ENCODE measurements at places on chromosomes 11 and 22.
A peak's percentile ranks its signal among the peaks of the same experiment; 100 is the strongest.

DNA sequence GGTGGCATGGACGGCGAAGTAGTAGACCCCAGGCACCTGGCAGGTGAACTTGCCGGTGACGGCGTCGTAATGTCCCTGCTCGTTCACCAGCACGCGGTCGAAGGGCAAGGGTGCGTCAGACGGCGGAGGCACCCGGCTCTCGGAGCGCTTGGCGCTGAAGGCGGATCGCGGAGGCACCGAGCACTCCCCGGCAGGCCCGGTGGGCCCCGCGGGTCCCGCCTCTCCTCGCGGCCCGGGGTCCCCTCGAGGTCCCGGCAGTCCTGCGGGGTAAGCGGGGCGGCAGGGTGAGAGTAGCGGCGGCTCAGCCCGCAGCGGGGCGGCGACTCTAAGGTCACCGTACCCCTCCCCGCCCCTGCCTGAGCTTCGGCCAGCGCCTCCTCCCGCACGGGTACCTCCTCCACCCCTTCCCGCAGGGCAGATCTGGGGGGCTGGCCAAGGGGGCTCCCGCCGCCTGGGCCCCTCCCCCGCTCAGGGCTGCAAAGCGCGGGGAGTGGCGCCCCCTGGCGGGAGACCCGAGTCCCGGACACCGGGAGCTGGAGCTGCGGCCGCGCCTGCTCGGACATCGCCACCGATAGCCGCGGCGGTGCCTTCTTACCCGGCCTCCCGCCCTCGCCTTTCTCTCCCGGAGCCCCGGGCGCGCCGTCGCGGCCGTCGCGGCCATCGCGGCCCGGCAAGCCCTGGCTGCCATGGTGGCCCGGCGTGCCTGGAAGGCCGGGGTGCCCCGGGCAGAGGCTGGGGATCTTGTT is 921 bp downstream of the C1QTNF5 start:
- DNase-seq, result peak; percentile 40

- DNase-seq, result no peak
These were observed 10.2 kb upstream of the TLCD5 start for GRCh38 chr11:120314861-120315260.

DNA sequence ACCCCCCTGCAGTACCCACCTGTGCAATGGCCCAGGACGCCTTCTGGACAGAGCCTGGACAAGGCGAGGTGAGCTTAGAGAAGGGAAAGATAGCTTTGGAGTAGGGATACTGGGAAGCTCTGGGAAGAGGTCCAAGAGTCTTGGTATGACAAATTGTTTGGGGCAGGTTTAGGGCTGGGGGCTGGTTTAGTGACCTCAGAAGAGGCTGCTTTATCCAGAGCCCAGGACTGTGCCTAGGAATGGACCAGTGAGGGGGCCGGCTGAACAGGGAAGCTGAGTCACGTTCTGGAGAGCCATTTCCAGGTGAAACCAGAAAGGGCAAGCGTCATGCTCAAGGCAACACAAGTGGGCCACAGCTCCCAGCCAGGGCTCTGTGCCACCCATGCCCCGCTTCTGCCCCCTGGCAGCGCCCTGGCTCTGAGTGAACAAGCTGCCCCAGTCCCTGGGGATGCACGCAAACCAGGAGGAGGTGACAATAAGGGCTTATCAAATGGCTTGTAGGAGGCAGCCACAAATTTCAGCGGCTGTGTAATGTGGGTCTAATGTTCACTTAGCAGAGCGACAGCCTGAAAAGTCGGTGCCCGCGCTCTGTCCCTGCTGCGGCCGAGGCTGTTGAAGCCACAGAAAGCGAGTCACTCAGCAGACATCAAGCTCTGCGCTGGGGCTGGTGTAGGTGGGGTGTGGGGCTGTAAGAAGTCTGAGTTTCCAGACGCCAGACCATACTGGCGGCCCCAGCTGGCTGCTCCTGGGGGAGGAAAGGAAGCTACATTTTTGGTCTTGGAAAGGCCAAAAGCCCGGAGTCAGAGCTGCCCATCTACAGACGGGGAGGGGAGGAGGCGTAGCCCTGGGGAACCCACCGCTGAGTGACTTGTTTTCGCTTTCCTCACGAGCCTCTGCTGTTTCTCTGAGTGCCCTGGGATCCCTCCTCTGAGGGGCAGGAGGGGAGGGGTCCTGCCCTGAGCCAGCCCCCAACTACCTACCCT is 18.3 kb upstream of the SYT7 start:
- DNase-seq, result peak; percentile 57

- no peak for DNase-seq
These were observed 106.7 kb downstream of the MRTFA start for GRCh38 chr22:40529821-40530220.

DNA sequence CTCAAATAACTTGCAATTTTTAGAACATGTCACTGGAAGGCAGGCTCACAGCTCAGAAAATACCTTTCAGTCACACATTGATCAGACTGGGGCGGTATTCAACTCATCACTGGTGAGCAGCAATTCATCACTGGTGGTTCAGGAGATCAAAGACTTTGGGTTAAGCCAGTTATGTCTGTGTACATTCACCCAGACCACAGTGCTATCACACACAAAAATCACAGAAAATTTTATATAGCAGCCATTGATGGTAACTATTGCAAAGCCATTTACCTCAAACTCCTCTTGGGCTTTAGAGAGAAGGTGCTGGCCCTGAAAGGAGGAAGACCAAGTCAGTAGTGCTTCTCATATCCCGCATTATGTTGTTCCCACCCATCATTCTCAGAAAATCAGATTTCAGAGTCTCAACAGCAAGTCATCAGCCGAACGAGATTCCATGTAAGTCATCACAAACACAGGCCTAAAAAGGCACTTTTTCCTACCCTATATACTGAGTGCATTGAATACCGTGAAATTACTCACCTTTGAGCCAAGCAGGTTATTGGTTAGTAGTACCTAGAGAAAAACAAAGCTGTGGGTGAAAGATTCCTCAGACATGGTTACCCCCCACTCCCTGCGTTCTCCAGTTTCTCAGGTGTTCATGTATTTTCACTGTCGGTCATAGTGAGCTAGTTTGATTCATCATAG is 14.0 kb upstream of the WDR74 start:
- no peak for DNase-seq

GRCh38 chr11:94297985-94298576 is 6.3 kb upstream of the IZUMO1R start:
- no peak for DNase-seq

DNA sequence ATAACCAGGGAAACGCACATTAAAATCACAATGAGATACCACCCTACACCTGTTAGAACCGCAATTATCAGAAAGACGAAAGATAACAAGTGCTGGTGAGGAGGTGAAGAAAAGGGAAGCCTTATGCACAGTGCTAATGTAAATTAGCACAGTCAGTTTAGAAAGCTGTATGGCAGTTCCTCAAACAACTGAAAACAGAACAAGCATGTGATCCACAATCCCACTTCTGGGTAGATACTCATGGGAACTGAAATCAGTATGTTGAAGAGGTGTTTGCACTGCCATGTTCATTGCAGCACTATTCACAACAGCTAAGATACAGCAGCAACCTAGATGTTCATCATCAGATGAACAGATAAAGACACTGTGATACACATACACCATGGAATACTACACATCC is 75.0 kb upstream of the CCND1 start:
- DNase-seq, result no peak

GRCh38 chr22:49499433-49500075 is 328.1 kb downstream of the BRD1 start:
- DNase-seq, result no peak

DNA sequence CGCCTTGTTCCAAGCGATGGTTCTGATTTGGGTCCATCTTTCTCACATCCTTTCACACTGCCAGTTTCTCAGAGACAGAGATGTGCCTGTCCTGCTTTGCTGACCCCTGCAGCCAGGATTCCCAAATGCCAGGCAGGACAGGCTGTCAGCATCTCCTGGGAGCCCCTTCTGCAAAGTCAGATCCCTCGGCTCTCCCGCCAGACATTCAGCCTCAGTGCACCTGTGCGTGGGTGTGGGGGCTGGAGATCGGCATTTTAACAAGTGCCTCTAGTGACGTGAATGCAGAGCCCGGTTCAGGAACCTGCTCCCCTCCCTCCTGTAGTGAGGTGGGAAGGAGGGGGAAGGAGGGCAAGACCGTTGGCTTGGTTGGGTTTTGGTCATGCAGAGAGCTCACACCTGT is 108.9 kb upstream of the FGF3 start:
- DNase-seq, result no peak

GRCh38 chr11:90629229-90629806 is 406.5 kb upstream of the CHORDC1 start:
- DNase-seq, result no peak

DNA sequence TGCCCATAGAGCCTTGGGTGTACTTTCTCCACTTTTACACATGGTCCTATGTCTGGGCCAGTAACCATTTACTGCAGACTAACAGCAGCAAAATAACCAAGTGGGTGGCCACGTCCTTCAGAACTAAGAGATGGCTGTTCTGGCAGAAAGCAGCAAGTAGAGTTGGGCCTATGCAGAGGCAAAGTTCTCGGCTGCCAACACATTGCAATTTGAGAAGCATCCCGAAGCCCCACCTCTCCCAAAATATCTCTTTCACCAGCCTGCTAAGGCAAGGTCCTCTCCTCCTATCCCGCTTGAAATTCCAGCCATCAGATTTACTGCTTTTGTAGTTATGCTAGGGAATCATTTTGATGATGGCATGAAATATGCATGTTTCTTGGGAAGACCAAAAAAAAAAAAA is 118.5 kb upstream of the APOA1 start:
- DNase-seq, result no peak

- DNase-seq, result peak; percentile 90
These were observed 22.0 kb downstream of the TEF start for GRCh38 chr22:41403532-41404318.

GRCh38 chr11:33924341-33924740 is 32.5 kb upstream of the LMO2 start:
- no peak for DNase-seq

- DNase-seq, result peak; percentile 77
These were observed 98.8 kb downstream of the MED15 start for GRCh38 chr22:20606041-20606783.

- no peak for DNase-seq
These were observed 134.1 kb downstream of the BBOX1 start for GRCh38 chr11:27174672-27175210.

DNA sequence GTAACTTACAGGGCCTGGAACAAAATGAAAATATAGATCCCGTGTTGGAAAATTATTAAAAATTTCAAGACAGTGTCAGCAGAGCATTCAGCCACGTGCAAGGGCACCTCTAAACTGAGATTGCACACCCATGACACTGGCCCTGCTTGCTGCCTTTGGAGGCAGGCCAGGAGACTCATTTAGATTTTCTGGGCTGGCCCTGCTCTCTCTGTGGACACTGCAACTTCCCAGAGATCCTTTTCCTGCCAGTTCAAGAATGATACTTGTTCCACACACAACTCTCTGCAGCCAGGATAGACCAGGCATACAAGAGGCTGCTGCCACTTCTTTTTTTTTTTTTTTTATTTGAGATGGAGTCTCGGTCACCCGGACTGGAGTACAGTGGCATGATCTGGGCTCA is 56.7 kb upstream of the PTPRJ start:
- DNase-seq, result no peak

- no peak for DNase-seq
These were observed 49.2 kb downstream of the GRAMD1B start for GRCh38 chr11:123479048-123479837.

- DNase-seq, result no peak
These were observed 85.2 kb upstream of the RTL6 start for GRCh38 chr22:44583061-44583760.

- no peak for DNase-seq
These were observed 85.0 kb downstream of the CABIN1 start for GRCh38 chr22:24095826-24096757.

DNA sequence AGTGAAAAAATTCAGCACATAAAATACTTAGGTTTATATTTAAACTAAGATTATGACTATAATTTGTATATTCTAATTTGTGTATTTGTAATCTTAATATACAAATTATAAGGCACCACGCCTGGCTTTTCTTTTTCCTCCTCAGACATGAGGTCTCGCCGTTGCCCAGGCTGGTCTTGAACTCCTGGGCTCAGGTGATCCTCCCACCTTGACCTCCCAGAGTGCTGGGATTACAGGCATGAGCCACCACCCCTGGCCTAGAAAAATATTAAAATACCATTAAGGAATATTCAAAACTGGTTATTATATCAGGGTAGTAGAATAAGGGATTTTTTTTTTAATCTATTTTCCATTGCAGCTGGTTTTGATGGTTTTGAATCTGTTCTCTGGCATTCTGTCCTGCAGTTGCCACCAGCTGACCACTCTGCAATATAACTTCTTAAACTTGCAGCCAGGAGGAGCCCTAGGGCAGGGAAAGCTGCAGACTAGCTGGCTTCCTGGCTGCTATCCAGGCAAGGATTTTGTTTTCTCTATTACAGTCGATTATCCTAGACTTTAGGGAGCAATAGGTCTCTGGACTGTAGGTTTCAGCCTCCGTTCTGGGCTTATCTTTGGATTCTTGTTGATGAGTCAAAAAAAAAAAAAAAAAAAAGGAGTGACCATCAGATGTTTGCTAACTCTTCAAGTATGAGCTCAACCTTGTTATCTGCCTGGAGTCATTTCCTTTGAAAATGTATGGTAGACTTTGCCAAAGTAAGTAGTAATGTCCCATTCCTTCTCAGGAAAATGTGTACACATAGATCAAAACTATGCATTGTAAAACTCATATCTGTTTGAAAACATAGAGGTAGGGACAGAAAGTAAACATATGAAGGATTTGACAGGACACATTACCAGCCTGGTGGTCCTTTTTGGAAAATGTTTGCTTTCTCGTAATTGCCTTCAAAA is 13.2 kb downstream of the POLA2 start:
- peak; percentile 24 for DNase-seq

DNA sequence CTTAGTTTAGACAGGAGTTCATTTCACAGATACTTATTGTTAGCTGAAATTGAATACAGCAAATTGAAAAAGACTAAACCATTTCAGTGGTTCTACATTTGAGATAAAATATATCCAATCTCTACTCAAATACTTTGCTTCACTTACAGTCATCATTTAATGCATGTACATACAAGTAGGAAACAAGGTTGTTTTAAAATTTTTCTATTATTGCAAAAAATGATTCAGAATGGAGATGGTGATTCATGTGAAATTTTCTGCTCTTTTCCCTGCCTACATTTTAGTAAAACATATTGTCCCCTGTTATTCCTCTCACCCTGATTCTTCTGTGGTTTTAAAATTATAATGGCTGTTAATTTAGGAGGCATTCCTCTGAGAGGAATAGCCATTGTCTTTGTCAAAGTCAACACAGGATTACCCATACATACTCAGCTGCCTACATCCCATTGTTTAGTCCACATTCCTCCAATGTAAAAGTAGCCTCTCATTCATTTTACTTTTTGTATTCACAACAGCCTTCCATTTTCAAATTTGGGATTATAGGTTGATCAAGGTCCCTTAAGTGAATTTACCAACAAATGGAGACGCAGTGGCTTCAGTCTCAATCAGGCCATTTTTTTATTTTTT is 60.1 kb downstream of the TRPC6 start:
- no peak for DNase-seq

GRCh38 chr22:27307545-27308247 is 493.9 kb downstream of the MN1 start:
- no peak for DNase-seq
